ENCODE measurements at places on chromosomes 7 and 10.
A peak's percentile ranks its signal among the peaks of the same experiment; 100 is the strongest.

DNA sequence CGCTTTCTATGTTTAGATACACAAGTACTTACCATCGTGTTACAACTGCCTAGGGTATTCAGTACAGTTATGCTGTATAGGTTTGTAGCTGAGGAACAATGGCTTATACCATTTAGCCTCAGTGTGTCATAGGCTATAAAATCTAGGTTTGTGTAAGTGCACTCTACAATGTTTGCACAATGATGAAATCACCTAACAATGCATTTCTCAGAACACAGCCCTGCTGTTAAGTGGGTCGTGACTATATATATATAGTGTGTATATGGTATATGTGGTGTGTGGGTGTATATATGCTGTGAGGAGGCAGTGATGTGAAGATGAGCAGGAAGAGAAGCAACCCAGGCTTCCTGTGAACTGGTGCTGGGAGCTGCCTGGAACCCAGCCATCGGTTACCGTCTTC is 65.6 kb upstream of the MKI67 start:
- DNase-seq = no peak

GRCh38 chr7:17029150-17029549 is 147.4 kb upstream of the AGR3 start:
- no peak for DNase-seq

DNA sequence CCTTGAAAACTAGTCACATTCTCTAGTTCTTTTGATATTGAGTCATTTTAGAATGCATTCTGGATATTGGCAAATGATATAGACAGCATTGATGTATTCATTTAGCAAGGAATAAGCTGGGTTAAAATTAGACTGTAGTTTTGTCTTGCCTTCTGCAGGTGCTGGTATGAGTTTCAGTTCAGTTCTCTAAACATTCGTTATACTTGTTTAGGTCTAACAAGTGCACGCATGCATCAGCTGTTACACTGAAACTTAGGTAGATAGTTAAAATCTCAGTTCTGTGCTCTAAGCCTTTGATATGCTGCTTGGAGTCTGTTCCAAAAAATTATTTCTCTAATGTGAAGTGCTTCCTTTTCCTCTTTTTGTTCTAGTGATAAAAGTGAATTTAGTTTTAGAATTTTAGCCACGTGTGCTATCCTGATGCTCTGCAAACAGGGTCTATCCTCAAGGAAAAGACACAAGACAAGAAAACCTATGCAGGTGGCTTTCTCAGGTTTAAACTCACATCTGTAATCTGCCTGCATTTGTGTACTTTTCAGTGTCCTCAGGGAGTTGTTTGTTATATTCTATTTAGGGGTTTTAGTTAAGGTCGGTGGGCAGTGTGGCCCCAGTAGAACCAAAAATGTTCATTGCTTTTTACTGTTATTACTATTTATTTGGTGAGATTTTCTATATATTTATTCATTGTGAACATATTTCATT is 409.0 kb downstream of the CDC14C start:
- DNase-seq = no peak

DNA sequence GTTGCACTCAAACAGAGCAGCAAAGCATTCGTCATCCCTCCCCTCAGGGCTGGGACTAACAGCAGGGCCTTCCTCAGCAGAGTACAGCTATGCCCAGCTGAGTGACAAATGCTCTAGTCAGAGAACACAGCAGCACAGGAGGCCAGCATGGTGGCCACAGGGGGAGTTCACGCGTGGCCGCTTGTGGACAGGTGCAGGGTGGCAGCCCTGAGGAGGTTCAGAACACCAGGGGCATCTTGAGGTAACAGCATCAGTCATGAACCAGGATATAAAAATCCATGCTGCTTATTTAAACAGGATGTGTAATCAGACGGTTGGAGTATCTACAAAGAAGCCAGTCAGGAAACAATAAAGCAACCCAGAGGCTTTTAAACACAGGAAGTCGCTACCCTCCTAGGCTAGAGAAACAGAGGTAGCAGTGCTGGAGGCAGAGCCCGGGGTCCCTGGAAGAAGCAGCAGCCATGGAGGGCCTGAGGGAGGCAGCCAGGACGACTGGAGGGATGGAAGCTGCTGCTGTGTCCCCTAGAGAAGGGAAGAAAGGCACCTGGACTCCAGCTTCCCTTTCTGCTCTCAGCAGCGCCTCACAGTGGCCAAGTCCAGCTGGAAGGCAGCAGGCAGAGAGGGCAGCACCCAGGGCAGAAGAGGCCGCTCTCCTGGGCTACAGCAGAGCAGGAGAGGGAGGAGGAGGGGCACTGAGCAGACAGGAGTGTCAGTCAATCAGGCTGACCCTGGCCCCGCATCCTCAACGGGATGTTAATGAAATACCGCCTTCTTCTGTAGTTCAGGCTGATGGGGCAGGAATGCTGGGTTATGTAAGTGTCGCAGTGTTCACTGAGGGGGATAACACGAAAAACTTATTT is 70.8 kb upstream of the UCN3 start:
- peak; percentile 67 for DNase-seq

- DNase-seq = no peak
Observed at GRCh38 chr10:93431361-93431760, 50.8 kb downstream of the MYOF start.

DNA sequence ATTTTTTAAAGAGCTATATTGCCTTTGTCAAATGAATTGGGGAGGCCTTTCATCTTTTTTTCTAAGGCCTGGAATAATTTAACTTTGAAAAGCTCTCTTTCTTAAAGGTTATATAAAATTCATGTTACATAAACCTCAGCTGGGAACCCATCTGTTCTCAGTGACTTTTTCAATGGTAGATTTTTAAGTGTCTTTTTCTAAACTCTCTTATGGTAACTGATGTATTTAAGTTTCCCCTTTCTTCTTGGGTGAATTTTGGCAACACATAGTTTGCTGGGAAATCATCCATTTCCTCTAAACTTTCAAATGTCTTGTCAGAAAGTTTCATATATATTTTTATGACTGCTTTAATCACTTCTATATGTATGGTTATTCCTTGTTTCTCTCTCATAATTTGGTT is 362.2 kb upstream of the KLF6 start:
- DNase-seq = no peak

- no peak for DNase-seq
Observed at GRCh38 chr10:6229746-6230145, 27.0 kb downstream of the PFKFB3 start.

DNA sequence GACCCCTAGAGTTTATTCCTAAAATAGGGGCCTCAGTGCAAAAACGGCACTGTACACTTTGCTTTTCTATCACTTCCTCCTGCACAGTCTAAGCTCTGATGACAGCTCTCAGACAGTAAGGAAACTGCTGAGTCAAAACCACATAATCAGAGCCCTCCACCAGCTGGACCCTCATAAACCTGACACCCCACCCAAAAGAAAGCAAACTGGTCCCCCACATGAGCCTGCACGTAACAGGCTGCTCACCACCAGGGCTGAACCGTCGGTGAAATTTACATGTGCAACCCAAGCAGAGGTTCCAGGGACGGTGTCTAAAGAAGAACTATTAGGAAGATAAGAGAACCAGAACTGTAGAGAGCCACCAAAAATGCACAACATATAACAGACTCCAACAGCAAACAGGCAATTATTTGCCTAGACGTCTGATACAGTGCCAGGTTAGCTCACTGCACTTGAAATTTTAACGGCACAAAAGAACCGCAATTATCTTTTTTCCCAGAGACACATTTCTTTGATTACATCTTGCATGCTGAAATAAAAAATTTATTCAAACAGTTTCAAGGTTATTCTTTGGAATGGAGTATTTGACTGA is 19.6 kb downstream of the SGMS1 start:
- peak; percentile 9 for DNase-seq

GRCh38 chr10:19577807-19578206 is 238.4 kb upstream of the PLXDC2 start:
- no peak for DNase-seq

- no peak for DNase-seq
Observed at GRCh38 chr7:94049615-94050014, 45.5 kb upstream of the BET1 start.

- no peak for DNase-seq
Observed at GRCh38 chr7:1647961-1648672, 22.0 kb upstream of the ELFN1 start.

GRCh38 chr10:109474812-109475211 is 448.5 kb downstream of the XPNPEP1 start:
- DNase-seq = no peak

DNA sequence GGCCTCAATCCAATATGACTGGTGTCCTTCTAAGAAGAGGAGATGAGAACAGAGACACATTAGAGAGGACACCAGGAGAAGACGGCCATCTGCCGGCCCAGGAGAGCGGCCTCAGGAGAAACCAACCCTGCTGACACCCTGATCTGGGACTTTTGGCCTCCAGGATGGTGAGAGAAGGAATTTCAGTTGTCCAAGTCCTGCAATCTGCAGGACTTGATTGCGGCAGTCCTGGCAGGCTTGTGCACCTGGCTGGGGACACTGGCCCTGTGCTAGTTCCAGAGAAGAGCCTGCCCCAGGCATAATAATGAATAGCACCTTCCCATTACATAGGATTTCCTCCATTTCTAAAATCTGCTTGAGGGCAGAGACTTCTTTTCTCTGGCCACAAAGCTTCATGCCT is 409.9 kb upstream of the SHH start:
- DNase-seq = no peak

- no peak for DNase-seq
Observed at GRCh38 chr7:105622106-105622731, 40.9 kb upstream of the EFCAB10 start.

DNA sequence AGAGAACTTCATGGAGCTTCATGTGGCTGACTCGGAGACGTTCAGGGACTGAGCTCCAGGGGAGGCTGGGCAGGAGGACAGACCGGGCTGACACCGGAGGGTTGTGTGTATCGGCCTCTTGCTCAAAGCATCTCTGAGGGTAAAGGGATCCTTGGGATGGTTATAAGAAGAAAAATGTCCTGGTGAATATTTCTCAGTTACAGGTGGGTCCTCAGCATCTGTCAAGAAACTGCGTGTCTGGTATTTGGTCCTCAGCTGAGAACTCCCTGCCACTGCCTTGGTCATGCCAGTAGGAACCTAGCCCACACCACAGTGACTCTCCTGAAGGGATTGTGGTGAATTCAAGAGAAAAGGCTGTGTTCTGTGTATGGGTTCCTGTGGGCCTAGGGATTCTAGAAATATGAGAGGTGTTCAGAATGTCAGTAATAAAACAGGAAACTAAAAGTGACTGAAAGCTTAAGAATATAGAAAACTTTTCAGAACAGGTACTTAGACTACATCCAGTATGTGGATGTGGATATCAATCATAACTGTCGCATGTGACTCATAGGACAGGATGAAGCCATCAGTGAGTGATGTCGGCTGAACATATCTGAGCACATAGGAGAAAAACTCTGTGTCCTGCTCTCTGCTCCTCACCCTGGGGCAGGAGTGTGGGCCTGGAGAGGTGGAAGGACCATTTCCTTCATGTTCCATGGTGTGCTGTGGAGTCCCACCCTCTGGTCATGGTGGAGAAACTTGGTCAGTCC is 28.4 kb downstream of the MBL2 start:
- DNase-seq = no peak

DNA sequence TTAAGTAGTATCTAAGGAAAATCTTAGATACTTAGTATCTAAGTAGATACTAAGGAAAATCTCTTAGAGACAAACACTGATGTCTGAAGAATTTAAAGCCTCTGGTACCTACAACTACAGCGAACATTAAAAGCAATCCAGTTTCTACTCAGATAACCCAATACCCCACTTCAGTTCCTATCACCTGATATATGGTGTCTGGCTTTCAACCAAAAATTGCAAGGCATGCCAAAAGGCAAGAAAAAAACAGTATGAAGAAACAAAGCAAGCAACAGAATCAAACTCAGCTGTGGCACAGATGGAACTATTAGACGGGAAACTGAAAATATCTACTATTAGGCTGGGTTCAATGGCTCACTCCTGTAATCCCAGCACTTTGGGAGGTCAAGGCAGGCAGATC is 31.1 kb downstream of the ARHGAP12 start:
- no peak for DNase-seq

DNA sequence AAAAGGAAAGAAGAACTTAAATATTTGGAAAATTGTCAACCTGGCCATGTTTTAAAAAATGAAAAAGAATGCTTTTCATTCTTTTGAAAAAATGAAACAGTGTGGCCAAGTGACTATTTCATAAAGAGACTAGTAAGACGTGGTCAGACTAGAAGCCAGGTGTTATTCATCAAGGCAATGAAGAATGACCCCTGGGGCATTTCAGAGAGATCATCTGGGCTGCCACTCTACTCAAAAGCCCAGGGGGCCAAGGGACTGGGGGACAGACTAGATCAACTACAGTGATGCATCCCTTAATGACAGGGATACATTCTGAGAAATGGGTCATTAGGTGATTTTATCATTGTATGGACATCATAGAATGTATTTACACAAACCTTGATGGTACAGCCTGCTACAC is 199.4 kb downstream of the STK31 start:
- DNase-seq = no peak

GRCh38 chr10:31158011-31158658 is 126.5 kb upstream of the ZNF438 start:
- DNase-seq = no peak

DNA sequence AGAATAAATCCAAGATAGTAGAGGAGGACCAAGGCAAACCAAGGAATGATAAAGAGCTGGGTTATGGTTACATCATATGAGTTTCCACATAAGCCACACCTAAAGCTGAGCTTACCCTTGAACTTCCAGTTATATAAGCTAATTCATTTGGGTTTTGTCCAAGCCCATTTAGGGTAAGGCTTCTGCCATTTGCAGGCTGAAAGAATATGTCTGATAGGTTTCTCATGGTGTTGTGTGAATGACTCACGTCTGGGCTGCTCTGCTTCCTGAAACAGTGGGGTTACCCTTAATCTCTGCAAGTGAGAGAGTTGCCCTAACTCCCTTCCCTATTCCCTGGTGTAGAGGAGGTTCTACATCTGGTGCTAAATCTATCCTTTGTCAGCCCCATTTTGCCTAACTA is 60.8 kb downstream of the PTTG1IP2 start:
- DNase-seq = peak; percentile 51

DNA sequence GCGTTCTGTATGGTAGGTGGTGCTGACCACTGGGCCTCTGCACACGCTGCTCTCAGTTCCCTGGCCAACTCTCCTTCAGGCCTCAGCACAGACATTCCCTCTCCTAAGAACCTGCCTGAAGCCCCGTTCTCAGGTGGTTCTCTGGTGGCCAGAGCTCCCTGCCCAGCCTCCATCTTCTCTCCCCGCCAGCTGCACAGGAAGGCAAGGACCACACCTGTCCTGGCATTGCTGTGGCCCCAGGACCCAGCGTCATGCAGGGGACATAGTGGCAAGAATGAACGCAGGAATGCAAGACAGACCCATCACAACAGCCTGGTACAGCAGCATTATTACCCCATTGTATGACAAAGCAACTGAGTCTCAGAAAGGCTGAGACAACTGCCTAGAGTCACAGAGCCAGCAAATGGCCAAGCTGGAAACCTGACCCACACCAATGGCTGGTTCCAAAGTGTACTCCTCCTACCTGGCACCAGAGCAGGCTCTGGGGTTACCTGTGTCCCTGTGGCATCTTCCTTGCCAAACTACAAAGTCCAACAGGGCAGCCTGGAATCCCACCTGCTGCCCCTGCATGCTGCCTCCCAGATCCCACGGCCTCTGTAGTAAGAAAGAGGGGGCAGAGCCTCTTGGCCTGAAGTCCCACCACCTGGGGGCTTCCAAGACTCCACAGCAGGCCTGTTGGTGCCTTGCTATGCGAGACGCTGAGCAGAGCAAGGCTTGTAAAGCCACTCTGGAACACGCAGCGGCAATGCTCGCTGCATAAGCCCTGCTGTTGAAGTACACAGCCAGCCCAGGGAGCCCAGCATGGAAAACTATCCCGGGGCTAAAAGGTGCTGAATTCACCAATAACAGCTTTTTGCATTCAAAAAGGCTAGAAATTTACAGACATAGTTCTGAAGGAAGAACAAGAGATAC is 73.3 kb downstream of the CHST15 start:
- DNase-seq = no peak

- no peak for DNase-seq
Observed at GRCh38 chr7:135877805-135878204, 99.4 kb downstream of the MTPN start.

All from suppressor macrophage (primary cell).